ENCODE measurements at places on chromosomes 5 and 9. TPM values are rescaled to one million over a fixed set of nuclear protein-coding genes. Genes with fewer than 3 reads are reported as not detected.

Gene RANBP3L
- 3.3 TPM for total RNA-seq

Gene TPPP
- total RNA-seq = 4.1 TPM

Gene PRRT1B
- total RNA-seq = 8.5 TPM

Gene IFNB1
- total RNA-seq = not detected

Gene FCN1
- 0.93 TPM for total RNA-seq

Gene COL5A1
- total RNA-seq = 2.8 TPM

GRCh38 chr5:115349001-115349817 lies 52.8 kb upstream of the CCDC112 start:
- DNase-seq = peak; percentile 68

GRCh38 chr9:130206579-130206978 lies 34.4 kb downstream of the NCS1 start:
- DNase-seq = no peak

DNA sequence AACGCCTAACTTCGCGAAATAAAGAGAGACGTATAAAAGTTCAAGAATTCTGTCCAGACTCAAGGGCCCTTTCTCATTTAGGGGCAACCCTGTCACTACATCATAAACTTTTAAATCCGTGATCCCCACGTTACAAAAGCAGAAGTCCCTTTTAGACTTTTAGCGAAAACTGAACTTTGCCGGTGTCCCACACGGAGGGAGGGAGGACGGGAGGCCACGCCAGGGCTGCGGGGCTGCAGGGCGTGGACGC lies 515 bp upstream of the F2R start:
- no peak for DNase-seq

DNA sequence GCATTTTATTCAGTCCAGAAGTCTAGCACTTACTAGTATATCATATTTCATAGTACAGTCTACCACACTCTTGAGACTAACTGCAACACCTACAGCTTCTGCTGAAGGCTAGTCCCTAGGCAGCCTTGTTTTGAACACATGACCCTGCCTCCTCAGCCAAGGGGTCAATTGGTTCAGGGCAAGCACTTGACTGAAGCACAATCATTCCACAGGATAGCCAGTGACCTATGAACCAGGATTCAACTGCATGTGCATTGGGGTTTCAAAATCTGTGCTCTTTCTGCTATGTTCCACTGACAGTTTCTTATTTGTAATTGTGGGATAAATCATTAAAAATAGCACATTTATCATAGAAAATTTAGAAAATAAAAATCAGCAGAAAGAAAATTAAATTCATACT lies 186.8 kb downstream of the TMEM161B start:
- no peak for DNase-seq

DNA sequence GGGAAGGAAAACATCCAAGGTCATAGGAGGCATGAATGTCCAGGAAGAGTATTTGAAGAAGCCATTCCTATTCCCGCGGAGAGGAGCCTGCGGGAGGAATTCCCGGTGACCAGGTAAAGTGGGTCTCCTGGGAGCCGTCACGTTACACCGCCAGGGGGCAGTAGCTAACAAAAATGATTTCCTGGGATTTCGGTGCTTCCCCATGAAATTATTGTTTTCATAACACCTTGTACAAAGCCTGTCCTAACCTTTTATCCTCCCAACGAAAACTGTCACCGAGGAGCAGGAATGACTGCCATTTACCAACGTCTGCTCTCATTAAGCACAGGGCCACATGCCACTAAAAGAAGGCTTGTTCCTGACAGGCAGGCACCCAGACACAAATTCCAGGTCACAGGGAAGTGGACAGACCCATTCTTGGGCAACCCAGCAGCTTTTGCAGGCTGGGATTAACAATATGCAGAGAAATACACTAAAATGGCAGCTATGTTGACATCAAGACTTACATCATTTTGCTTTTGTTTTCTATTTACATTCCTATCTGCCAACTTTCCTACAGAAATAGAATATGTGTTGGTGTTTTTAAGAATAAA lies 41.2 kb upstream of the CTSL start:
- DNase-seq = no peak

GRCh38 chr5:87195616-87196015 lies 72.1 kb upstream of the RASA1 start:
- no peak for DNase-seq

DNA sequence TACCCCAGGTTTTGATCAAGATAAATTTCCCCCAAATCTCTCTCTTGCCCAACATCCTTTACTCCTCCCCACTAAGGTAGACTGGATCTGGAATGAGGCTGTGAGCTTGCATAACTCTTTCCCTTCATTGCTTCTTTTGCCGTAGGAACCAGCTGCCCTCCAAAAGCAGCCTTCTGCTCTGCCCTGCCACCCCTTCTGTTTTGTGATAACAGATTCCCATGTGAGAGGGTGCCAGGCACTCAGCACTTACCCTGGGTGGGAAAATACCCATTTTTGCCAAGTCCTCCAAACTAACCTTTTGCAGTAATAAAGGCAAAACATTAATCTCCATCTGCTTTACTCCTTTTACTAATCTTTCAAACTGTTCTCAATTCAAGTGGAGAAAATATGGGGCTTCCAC lies 182.6 kb downstream of the ASTN2 start:
- no peak for DNase-seq

- DNase-seq = no peak
These were observed 64.7 kb upstream of the GRAMD2B start for GRCh38 chr5:126358525-126358924.

DNA sequence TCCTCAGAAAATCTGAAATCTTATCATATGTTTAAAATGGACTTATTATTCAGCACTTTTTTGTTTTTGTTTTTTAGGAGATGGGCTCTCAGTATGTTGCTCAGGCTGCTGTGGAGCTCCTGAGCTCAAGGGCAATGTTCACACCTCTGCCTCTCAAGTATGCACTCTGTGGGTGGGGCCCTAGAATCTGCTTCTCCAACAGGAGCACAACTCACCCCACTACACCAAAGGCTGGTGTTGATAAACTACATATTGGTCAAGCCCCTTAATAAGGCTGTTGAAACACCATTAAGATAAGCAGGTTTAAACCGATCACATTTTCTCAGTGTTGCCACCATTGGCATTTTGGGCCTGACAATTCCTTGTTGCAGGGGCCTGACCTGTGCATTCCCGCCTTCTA lies 131.6 kb downstream of the FANCC start:
- no peak for DNase-seq

- DNase-seq = no peak
These were observed 3.1 kb upstream of the FAM53C start for GRCh38 chr5:138334867-138335447.

DNA sequence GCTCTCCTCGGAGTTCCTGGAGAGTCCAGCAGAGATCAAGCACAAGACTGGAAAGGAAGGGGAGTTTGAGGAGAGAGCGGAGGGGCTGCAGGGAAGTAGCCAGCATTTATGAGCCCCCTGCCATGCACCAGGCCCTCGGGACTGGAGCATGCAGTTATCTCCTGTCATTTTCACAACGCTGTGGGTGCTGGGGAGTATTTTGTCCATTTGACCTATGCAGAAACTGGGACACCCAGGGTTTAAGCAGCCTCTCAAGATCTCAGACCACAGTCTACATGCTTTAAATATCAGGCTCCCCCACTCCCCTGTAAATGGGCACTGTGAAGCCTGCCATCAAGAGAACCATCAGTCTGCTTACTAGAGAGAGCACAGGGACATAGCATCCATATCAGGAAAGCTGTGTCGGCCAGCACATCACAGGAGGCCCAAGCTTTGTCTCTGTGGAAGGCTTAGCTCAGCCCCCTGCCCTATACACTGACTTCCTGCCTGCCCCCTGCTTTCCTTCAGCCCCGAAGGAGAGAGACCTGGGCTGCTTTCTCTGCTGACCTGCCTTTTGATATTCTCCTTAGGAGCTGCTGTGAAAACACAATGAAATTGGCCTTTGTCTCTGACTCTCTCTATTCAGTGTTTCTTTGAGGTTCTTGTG lies 7.3 kb downstream of the FOXI1 start:
- no peak for DNase-seq
